ENCODE measurements at places on chromosomes 1 and 21. TPM values are rescaled to one million over a fixed set of nuclear protein-coding genes. Genes with fewer than 3 reads are reported as not detected.

GRCh38 chr1:72278461-72278860 is 3.9 kb downstream of the NEGR1 start:
- H3K36me3 ChIP-seq: no peaks in the 10 kb centered on the region
- H3K4me3 ChIP-seq: no peak overlapping the region
- H3K27me3 ChIP-seq: peaks cover 25% of the 10 kb centered on the region
- H3K4me1 ChIP-seq: no peaks in the 10 kb centered on the region
- H3K27ac ChIP-seq: no peak overlapping the region

DNA sequence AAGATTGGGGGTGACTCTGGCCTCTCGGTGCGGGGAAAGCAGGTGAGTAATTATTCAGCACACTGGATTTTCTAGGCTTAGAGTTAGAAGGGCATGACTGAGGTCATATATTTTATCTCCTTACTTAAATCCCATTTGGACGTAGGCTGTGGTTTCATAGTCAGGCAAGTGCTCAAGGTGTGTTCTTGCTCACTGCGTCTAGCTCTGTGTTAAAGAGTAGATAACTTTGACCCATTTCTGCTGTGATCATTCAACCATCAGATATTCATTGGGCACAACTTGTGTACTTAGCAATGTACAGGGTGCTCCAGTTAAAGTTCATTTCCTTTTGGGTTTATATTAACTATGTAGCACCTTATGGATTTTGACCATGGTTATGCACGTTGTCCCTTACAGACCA is 14.6 kb downstream of the PFKFB2 start:
- H3K36me3 ChIP-seq: peaks cover 17% of the 10 kb centered on the region
- peak; percentile 96 for DNase-seq
- H3K4me1 ChIP-seq: peaks cover 3% of the 10 kb centered on the region
- peak overlapping the region; percentile 83 for H3K27ac ChIP-seq

GRCh38 chr1:246728311-246728710 is 4.1 kb downstream of the SCCPDH start:
- H3K36me3 ChIP-seq: peaks cover 23% of the 10 kb centered on the region
- no peak for DNase-seq
- H3K27ac ChIP-seq: no peak overlapping the region
- H3K27me3 ChIP-seq: no peaks in the 10 kb centered on the region
- H3K4me1 ChIP-seq: peaks cover 19% of the 10 kb centered on the region

- no peaks in the 10 kb centered on the region for H3K27me3 ChIP-seq
- no peak for DNase-seq
- no peak overlapping the region for H3K4me3 ChIP-seq
- H3K27ac ChIP-seq: no peak overlapping the region
- no peaks in the 10 kb centered on the region for H3K36me3 ChIP-seq
- no peaks in the 10 kb centered on the region for H3K4me1 ChIP-seq
Measured at GRCh38 chr1:49036700-49037099, 260.0 kb upstream of the BEND5 start.

GRCh38 chr1:101219924-101220870 is 16.6 kb upstream of the S1PR1 start:
- no peak for DNase-seq
- H3K36me3 ChIP-seq: no peaks in the 10 kb centered on the region
- H3K27ac ChIP-seq: no peak overlapping the region
- no peak overlapping the region for H3K4me3 ChIP-seq

DNA sequence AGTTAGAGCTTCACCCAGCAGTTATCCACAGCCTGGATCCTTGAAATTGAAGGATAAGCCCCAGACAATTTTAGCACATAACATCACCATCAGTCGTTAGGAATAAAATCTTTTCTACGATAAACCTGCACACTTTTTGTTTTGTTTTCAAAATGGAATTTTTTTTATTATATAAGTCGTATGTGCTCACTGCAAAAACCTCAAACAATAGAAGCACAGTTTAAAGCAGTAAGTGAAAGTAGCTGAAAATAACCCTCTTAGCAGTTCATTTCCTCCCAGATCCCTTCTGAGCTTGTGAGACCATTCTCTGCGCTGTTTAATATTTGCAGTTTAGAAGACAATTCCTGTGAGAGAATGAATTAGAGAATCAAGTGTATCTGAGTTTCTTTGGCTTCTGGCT is 38.3 kb downstream of the ELK4 start:
- no peaks in the 10 kb centered on the region for H3K27me3 ChIP-seq
- H3K27ac ChIP-seq: no peak overlapping the region
- H3K36me3 ChIP-seq: peaks cover 22% of the 10 kb centered on the region
- H3K4me1 ChIP-seq: no peaks in the 10 kb centered on the region

DNA sequence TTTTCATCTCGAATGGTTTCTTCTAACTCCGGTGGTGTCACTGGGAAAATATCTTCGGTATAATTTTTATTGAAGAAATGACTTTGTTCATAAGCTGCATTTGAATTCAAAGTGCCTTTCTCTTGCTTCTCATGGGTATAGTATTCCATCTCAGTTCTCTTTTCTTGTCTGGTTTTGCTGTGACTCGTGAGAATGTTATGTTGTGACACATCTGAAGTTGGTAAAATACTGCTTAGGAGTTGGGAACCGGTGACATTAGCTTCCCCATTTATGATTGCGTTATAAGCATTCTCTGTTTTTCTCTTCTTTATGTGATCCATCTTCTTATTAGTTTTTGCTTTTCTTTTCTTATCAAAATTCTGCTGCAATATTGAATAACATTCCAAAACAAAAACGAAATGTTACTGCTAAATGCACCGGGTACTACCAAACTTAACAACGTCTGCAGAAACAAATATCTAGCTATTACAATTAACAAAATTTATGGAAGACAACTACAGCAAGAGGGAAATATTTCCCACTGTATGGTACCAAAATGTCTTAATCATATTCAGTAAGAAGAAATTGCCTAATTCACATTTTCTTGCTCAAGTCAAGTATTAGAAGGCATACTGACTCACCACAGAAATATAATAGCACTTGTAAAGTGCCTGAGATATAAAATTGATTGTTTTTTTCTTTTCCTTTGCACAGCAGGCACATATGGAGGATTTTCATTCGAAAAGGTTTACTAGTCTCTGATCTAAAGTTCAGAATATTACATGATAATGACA is 15.5 kb downstream of the LRIF1 start:
- DNase-seq: no peak
- no peak overlapping the region for H3K27ac ChIP-seq
- no peaks in the 10 kb centered on the region for H3K4me1 ChIP-seq
- no peaks in the 10 kb centered on the region for H3K27me3 ChIP-seq
- H3K4me3 ChIP-seq: no peak overlapping the region
- peaks cover 2% of the 10 kb centered on the region for H3K36me3 ChIP-seq

- H3K27ac ChIP-seq: no peak overlapping the region
- DNase-seq: no peak
- no peaks in the 10 kb centered on the region for H3K36me3 ChIP-seq
- H3K4me3 ChIP-seq: no peak overlapping the region
Measured at GRCh38 chr1:177546346-177546745, 375.6 kb downstream of the BRINP2 start.

DNA sequence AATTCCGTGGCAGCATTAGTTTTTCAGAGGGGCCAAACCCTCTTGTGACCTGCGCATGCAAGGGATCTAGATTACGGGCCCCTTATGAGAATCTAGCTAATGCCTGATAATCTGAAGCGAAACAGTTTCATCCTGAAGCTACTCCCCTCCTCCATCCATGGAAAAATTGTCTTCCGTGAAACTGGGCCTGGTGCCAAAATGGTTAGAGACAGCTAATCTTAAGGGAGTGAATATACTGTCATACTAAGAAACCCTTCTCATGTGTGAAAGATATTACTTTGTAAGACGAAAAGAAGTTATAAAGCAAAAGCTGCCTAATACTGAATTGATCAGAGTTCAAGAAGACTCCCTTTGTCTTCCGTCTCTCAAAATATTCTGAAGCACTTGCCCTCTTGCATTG is 166.3 kb downstream of the DUSP10 start:
- no peak overlapping the region for H3K27ac ChIP-seq
- no peak overlapping the region for H3K4me3 ChIP-seq
- no peaks in the 10 kb centered on the region for H3K27me3 ChIP-seq
- no peaks in the 10 kb centered on the region for H3K36me3 ChIP-seq

DNA sequence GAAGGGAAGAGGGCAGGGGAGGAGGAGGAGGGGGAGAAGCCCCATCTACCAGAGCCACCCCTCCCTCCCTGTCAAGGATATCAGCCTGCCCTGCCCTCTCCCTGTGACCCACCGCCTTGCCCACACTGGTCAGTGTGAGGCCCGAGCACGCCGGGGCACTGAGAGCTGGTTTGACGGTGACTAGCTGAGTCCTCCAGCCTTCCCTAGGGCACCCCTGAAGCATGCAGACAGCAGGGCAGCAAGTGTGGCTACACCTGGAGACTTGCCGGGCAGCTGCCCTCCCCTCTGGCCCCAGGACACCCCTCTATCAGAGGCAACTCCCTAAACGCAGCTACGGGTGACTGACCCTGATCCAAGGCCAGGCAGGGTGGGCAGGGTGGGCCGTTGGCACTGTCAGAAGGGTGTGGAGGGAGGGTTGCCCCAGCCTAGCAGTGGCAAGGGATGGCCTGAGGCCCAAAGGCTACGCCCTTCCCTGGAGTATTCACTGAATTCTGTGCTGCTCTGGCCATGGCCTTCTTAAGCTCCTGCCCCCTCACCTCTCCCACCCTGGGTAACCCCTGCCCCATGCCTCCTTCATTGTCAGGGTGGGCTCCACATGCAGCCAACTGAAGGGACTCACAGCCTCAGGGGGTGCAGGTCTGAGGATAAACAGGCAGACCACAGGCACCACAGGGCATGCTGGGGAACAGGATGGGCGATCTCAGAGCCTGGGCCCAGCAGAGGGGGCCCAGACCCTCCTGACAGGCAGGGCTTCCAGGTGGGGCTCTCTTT is 19.6 kb downstream of the WNT9A start:
- H3K36me3 ChIP-seq: no peaks in the 10 kb centered on the region
- no peak overlapping the region for H3K27ac ChIP-seq
- H3K4me3 ChIP-seq: no peak overlapping the region
- no peak for DNase-seq

The CHRNB2 gene
- polyA plus RNA-seq: not detected

DNA sequence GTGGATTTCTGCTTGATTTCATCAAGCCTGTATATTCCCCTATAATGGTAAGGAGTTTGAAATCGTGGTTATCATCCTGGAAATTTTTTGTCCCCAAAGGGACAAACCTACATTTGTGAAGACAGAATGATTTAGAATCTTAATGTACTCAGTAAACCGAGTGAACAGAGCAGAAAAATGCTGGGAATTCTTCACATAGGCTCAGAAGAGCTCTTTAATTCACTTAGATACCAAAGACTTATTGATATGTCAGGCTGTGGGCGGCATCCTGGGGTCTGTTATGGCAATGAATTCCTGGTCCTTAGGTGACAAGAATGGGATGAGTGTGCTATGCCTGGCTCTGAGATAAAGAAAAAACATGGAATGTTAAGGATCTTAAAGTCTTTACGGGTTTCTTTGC is 74.9 kb downstream of the ROR1 start:
- peaks cover 5% of the 10 kb centered on the region for H3K4me1 ChIP-seq
- DNase-seq: no peak
- H3K27me3 ChIP-seq: no peaks in the 10 kb centered on the region
- H3K36me3 ChIP-seq: no peaks in the 10 kb centered on the region
- no peak overlapping the region for H3K27ac ChIP-seq
- H3K4me3 ChIP-seq: no peak overlapping the region

The CTH gene
- 26.5 TPM for polyA plus RNA-seq

The ACP6 gene
- polyA plus RNA-seq: 25.0 TPM

DNA sequence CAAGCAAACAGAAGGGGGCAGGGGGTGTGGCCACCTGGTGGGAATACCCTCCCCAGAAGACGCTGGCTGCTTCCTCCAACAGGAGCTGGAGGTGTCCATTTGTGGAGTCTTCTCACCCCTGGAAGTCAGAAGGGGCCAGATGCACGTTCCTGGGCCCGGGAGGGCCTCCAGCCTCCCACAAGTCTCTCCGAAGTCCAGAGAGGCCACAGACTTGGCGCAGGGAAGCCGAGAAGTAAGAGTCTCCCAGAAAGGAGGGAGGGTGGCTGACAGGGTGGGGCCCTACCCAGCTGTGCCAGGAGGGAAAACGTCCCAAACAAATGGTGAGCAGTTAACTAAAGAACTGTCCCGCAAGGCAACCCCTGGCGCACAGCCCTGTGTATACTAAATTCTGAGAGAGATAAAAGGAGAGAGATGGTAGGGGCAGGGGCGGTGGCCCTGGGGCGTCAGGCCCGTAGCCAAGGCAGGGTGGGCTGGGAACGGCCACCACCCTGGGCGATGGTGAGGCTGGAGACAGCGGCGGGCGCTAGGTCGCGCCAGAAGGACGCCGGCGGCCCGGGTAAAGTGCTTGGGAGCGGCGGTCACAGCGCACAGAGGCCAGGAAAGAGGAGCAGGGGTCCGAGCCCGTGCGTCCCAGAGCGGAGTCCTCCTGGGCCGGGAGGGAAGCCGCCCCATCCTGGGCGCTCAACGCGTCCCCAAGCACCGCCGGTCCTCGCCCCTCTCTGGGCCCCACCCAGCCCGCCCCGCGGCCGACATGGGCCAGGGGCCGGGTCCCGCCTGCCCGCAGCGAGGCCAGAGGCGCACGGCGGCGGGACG is 1.2 kb downstream of the CHD5 start:
- H3K4me1 ChIP-seq: no peaks in the 10 kb centered on the region
- DNase-seq: no peak
- peaks cover 22% of the 10 kb centered on the region for H3K27me3 ChIP-seq
- no peak overlapping the region for H3K27ac ChIP-seq

GRCh38 chr1:46102769-46103476 is 29.5 kb downstream of the PIK3R3 start:
- no peak overlapping the region for H3K27ac ChIP-seq
- no peaks in the 10 kb centered on the region for H3K36me3 ChIP-seq
- DNase-seq: no peak
- H3K4me1 ChIP-seq: no peaks in the 10 kb centered on the region
- no peaks in the 10 kb centered on the region for H3K27me3 ChIP-seq

DNA sequence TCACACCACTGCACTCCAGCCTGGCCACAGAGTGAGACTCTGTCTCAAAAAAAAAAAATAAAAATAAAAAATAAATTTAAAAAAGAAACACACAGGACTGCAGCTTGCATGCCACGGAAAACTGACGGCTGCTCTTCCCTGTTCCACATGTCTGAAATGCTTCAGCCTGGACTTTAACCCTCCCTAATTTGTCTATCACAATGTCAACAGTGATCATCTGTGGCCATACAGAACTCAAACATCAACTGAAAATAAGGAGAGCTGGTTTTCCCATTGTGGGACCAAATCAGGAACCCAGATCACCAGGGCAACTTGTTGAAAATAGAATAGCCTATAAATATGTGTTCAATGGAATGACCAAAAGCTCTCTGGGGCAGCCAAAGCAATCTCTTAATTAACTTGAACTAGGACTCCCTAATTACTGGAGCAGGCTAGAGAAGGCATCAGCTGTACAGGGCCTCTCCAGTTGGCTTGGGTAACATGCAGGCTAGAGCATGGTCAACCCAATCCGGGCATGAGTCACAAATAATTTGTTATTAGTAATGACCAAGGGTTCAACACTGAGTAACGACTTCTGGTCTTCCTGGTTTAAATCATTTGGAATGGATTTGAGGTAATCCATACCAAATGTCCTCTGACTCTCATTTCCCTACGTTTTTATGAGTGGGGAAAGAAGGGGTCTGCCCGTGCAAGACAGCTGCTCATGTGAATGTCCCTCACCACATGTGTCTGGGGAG is 62.7 kb upstream of the KAZN start:
- no peaks in the 10 kb centered on the region for H3K36me3 ChIP-seq
- H3K27me3 ChIP-seq: no peaks in the 10 kb centered on the region
- no peaks in the 10 kb centered on the region for H3K4me1 ChIP-seq
- DNase-seq: peak; percentile 49

The SELENBP1 gene
- polyA plus RNA-seq: 302 TPM

GRCh38 chr1:85612704-85613361 is 32.3 kb downstream of the CCN1 start:
- peak; percentile 79 for DNase-seq
- no peak overlapping the region for H3K27ac ChIP-seq

The SPTA1 gene
- under 0.01 TPM for polyA plus RNA-seq

Measured in small intestine (tissue), 16 donors.